ENCODE measurements at places on chromosomes 2 and 18.

- DNase-seq, result no peak
Measured at GRCh38 chr18:49096021-49096420, 145.3 kb upstream of the SMAD7 start.

- DNase-seq, result no peak
Measured at GRCh38 chr2:111061191-111061590, 59.5 kb upstream of the BCL2L11 start.

GRCh38 chr2:71153585-71154224, 23.3 kb downstream of the MPHOSPH10 start:
- DNase-seq, result no peak

- DNase-seq, result no peak
Measured at GRCh38 chr2:3134026-3134571, 243.5 kb downstream of the EIPR1 start.

DNA sequence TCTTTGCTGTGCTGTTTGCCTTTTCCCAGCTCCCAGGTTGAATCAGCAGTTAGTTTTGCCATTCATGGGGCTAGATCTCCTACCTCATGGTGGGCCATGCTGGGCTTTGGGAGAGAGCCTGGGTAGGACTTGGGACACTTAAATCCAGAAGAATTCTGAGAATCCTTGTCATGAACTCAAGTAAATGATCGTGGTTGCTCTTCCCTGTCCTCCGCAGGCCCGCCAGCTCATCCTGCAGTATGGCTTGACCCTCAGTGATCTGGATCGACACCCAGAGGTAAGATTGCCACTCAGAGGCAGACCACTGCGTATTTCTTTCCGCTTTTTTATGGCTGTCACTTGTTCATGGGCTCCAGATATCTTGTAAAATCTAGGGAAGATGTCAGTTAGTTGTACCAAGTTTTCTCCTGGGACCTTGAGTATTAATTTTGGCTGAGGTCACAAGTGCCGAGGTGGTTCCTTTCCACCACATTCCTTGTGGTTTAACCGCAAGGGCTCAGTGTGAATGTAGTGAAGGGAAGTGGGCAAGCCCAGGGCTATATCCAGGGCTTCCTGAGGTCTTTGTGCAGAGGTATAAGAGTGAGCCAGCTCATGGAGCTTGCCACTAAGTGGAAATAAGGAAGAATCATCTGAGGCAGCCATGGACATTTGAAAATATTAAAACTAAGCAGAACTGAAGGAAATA, 37.7 kb downstream of the RPIA start:
- DNase-seq, result no peak

DNA sequence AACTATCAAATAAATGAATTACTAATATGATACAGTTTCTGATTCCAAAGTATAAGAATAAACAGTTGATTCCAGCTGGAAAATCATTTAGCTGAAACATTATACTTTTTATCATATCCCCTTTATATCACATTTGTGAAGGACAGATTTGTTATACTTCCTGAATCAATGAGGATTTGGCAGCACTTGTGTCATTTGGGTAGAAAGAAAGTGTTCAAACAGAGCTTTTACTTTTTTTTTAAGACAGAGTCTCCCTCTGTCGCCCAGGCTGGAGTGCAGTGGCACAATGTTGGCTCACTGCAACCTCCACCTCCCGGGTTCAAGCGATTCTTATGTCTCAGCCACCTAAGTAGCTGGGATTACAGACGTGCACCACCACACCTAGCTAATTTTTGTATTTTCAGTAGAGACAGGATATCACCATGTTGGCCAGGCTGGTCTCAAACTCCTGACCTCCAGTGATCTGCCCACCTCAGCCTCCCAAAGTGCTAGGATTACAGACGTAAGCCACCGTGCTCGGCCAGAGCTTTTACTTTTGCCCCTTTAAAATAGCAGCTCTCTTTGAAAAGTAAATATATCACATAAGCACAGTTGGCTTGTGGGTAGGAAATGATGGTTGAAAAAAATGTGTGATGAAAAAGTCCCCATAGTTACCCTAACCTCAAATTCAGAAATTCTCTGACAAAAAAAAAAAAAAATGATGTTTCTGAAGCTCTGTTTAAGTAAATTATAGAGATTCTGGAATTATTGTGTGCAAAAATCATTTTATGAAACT, 95.2 kb downstream of the DTNA start:
- DNase-seq, result no peak

DNA sequence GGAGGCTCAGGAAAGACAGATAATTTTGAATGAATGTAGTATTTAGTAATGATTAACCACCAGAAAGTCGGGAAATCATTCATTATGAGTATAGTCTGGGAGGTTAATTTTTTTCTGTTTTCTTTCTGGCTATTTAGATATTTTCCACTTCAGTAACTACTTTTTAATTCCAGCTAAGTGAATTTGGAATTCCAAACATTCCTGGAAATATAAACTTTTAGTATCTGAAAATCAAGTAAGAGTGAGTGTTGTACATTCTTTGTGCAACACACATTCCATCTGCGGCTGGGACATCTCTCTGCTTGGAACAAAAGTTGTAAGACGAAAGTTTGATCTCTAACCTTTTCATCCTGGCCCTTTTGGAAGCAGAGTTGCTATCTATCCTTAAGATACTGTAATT, 275.7 kb upstream of the SPRED2 start:
- DNase-seq, result no peak

DNA sequence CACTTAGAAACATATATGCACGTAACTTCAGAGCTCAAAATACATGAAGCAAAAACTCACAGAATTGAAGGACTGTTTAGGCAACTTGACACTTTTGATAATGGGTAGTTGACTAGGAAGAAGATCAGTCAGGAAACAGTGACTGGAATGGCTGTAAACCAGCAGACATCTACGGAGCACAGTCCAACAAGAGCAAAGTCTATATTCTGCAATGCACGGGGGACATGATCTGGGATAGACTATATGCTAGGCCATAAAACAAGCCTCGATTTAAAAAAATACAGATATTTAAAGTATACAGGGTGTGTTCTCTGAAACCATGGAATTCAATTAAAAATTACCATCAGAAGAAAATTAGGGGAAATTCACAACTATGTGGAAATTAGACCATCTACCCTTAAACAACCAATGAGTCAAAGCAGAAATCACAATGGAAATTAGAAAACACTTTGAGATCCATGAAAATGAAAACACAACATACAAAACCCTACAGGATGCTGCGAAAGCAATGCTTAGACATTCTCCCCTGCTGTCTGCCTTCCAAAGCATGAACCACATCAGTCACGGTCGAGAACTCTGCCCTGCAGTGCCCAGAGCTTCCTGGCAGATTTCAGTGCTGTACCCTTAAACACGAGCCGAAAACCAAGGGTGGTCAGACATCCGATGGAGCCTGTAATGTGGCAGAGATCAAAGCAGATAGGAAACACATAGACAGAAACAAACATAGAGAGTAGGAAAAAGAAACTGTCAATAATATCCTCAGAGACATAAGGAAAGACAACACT, 651.9 kb upstream of the HS6ST1 start:
- no peak for DNase-seq

- no peak for DNase-seq
Measured at GRCh38 chr2:16939771-16940170, 274.1 kb upstream of the CYRIA start.

- no peak for DNase-seq
Measured at GRCh38 chr2:60965499-60965785, 52.1 kb upstream of the PEX13 start.

DNA sequence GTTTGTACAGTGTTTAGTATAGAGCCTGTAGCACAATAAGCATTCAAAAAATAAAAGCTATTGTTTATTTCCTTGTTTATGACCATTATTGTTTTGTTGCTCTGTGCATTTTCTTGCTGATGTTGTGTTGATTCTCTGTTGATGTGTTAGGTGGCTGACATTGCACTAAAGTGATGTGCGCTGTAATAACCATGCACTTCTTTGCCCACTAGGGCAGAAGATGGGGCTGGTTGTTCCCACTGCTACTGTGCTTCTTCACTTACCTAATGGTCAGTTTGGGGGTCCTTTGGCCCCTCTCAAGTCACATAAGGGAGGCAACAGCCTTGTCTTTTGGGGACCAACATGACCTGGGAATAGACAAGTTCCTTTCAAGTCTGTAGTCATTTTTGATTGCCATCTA, 6.0 kb downstream of the SCG2 start:
- DNase-seq, result no peak

GRCh38 chr18:24586662-24587360, 126.4 kb downstream of the HRH4 start:
- DNase-seq, result no peak
